ENCODE measurements at places on chromosomes 1 and 21.

GRCh38 chr1:171585715-171586114, 36.3 kb upstream of the MYOCOS start:
- DNase-seq = no peak

GRCh38 chr1:168223681-168224540, 1.9 kb upstream of the SFT2D2 start:
- DNase-seq = no peak

DNA sequence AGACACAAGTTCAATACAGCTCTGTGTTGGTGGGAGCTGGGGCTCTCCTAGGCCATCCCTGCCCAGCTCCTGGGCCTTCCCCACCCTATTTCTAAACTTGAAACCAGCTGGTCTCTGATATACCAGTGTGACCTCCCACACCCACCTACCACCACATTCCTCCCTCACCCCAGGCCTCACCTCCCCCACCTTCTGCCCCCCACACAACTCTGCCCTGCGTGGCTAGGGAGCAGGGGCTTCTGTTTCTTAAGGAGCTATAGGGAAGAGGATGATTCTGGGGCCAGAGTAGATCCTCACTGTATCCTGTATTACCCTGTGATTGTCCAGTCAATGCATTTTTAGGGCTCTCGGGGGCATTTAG, 16.5 kb downstream of the NES start:
- DNase-seq = no peak

DNA sequence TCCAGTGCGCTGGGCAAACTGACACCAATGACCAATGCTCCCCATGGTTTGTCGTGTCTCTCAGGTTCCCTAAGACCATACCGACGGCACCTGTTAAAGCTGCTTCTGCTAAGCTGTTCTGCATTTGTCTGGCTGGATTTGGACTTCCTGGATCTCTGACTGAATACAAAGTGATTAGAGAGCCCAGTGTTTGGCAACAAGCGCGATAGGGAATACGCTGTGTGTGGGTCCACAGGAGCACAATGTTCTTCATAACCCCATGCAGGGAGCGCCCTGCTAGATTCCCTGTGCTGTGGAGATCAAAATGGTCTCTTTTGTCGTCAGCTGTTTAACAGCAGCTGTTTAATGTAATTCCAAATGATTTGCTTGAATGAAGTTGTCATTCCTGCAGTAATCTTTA, 26.0 kb upstream of the ESRRG start:
- no peak for DNase-seq

DNA sequence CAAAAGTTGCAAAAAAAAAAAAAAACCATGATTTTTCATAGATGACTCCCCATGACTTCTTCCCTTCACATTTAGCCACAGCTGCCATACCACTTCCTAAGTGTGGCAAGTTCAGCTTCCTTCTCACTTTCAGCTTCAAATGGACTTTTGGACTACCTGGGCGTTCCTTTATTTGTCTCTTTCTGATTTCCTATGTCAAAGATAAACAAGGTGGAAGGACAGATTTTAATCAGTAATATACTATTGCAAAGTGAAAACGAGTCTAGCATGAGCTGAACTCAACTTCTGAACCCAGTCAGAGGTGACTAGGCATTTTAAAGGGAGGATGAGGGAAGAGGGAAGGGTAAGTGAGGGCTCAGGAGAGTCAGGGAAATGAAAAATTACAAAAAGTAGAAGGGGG, 14.4 kb upstream of the SCCPDH start:
- no peak for DNase-seq
